Activated CD4-positive, alpha-beta T cell treated with anti-CD3 and anti-CD28 coated beads for 24 hours (primary cell): ENCODE measurements at places on chromosomes 2 and 18.

GRCh38 chr2:61775956-61776570, 77.8 kb downstream of the FAM161A start:
- DNase-seq, result no peak

DNA sequence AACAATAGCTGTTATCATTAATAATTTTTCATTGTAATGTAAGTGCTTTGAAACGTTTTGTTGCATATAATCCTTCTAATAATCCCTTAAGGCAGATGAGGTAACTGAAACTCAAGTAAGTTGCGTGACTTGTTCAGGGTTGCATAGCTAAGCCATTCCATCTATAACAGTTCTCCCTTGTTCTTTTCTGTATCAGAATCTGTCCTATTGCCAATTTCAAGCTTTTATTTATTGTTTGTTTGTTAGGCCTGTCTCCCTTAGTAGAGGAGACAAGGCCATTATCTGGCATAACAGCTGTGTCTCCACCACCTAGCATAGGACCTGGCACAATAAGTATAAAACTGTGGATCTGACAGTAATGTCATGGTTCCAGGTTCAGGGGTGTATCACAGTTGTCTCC, 19.4 kb downstream of the BABAM2 start:
- DNase-seq, result no peak

- no peak for DNase-seq
These were observed 335.5 kb upstream of the NT5C1B start for GRCh38 chr2:18924886-18925285.

DNA sequence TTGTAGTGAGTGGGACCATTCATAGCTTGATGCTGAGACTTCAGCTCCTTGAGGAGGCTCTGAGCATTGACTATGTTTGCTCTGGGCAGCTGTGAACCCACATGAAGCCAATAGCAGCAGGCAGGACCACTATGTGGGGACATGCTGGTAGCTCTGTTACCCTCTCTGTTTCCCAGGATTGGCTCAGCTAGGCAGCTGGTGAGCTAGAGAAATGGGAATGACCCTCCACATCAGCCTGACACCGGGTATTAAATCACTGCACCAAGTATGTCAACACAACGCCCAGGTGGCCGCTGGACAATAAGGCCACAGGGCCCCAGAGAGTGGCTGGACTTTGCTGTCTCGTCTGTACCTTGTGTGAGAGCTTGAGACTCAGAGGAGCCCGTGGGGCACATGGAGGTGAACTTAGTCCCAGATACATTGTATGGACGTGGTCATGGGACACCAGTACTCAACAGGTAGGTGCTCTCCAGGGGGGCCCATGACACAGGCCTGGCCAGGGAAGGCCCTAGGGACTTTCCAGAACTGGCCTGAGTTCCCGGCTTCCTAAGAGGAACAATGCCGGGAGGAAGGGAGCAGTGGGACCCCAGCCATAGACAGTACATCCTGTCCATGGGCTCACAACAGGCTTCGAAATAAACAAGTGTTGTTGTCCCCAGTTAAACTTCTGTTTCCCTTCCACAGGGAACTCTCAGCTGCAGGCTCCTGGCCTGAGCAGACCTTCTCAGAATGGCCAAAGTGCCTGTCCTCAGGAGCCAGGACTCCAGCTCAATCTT, 35.2 kb downstream of the HS1BP3 start:
- no peak for DNase-seq

DNA sequence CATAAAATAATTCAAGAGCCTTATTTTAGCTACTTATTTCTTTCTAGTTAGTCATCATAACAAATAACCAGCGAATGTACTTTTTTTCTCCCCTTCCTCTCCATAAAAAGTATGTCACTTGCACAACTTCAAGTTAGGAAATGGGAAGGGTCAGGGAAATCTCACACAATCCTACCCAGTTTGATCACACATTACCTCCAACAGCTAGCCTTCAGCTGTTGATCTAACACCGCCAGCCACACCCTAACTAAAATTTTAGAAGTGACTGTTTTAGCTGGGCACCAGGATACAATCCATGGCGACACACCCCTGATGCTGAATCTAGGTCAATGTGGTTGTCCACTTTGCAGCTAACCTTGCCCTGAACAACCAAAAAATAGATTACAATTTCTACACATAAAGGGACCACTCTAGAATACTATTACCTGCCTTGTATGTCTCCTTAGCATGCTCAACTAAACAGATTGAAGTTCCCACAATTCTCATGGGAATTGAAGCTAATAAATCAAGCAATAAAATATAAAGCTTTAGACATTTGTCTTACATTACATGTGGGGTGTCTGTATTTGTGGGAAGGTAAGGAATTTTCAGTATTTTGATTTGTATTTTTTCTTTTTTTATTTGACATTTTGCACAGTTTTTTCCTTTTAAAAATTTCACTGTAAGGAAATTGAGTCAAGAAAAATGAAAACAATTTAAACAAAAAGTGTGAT, 7.3 kb upstream of the COL3A1 start:
- DNase-seq, result no peak
